ENCODE measurements at places on chromosomes 3 and 15.

DNA sequence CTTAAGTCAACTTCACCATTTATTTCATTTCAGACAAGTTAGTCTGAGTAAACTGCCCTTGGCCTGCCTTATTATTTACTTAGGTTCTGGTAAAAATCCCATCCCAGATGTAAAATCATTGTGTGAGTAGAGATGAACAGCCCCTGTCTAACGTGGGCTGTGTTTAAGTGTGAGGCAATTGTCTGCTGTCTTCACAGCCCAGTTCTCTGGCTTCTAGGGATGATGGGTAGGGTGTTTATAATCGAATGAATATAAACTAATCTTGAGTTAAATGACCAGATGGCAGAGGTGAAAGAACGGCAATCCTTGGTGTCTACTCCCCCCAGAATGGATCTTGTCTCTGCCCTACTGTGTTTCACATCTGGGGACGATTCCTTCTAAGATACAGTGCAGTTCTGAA, 20.8 kb downstream of the PPARG start:
- no peak for DNase-seq

DNA sequence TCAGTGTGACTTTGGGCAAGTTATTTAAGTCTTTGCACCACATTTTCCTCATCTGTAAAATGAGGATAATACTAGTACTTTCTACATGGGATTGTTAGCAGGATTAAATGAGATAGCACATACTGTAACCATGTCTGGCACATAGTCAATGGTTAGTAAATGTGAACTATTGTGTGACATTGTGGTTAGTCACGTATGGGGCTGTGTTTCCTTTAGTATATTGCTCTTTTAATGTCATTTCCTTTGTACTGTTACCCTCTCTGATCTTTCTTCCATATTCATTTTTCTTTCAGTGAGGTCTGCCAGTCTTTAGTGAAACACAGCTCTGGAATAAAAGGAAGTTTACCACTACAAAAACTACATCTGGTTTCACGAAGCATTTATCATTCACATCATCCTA, 21.4 kb downstream of the OPA1 start:
- no peak for DNase-seq

DNA sequence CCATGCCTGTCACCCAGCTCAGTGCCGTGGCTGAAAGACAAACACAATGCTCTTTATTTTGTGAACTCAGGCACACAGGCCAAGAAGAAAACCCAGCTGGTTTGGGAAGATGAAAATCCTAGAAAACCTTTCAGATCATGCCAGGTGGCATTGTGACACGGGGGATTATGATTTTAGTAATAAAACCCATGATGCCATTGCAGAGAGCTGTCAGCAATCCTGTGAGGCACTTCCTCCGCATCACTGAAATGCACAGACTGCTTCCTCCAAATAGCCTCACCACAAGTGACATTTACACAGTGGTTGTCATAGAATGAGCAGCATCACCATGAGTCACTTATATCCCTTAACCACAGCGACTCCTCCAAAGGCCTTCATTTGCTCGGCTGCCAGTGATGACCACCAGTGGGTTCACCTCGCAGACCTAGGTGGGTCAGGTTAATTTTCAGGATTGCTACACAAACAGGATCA, 22.7 kb downstream of the ABHD6 start:
- no peak for DNase-seq

DNA sequence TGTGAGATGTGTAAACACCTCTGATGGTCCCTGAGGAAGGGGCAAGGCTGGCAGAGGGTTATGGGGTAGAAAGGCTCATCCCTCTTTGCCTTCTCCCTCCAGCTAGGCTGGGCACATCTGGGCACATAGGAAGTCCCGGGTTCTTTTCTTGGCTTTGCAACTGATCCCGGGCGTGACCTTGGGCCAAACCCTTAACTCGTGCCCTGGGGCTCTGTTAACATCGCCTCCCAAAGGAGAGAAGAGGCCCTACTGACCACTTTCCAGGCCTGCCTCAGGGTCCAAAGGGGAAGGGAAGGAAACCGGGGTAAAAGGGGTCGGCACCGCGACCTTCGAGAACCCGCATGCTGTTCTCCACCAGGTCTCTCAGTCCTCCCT, 549 bp downstream of the C3orf18 start:
- no peak for DNase-seq

GRCh38 chr3:25396686-25397085, 31.4 kb upstream of the RARB start:
- DNase-seq, result no peak
